ENCODE measurements at places on chromosomes 2 and 18.
A peak's percentile ranks its signal among the peaks of the same experiment; 100 is the strongest.

- DNase-seq: no peak
Measured at GRCh38 chr18:24010673-24011072, 3.9 kb upstream of the TTC39C start.

DNA sequence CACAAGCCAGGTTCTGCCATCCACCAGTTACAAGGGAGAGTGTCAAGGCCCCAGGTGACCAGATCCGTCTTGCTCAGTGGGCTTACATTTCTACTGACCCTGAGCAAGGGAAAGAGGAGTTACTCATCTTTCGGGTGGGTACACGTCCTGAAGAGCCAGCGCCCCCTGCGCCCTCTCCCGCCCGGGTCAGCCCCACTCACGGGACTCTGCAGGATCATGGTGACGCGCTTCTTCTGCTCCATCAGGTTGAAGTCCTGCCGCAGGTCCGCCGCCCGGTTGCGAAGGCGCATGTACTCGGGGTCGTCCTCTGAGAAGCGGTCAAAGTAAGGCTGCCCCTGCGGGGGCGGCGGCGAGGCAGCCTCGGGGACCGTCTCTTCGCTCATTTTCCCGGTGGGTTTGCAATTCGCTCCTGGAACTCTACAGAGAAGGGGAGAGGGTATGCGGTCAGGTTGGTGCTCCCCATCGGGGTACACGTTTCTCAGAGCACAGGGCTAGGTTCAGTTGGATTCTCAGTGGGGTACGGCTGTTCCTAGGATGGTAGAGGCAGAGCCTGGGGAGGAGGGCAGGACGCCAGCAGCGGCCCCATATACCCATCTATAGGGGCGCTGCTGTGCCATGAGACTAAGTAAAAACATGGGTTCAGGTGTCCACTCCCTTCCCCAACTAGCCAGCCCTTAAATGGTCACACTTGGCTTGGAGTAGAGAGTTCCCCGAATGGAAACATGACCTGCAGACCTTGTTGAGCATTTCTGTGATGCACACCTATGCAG is 61.8 kb downstream of the ADD2 start:
- DNase-seq: peak; percentile 53

DNA sequence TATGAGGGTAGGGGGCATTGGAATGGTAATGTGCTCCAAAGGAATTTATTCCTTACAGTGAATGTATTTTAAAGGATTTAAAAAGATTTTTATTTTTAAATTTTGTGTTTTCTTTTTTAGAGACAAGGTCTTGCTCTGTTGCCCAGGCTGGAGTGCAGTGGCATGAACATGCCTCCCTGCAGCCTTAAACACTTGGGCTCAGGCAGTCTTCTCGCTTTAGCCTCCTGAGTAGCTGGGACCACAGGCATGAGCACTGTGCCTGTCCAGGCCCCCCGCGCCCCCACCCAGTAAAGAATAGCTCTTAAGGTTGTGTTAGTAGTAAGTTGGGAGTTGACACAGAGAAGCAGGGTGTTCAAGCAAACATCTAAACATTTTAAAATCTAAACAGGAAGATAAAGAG is 36.6 kb downstream of the PHLPP1 start:
- DNase-seq: no peak

DNA sequence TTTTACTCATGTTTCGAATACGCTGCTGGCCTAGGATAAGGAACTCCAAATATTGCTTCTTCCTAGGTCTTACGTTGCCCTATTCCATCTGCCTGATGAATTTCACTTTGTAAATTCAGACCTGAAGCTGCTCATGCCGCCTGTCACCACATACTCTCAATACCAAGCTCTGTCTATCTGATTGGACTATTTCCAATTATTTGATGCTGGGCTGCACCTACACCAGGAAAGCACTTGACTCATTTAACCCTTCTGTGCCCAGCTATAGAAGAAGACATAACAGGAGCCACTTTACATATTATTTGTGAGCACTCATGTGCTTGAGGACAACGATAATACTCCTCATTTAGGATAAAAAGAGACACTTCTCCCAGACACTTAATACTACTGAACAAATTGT is 1293.9 kb upstream of the LRRTM1 start:
- no peak for DNase-seq

DNA sequence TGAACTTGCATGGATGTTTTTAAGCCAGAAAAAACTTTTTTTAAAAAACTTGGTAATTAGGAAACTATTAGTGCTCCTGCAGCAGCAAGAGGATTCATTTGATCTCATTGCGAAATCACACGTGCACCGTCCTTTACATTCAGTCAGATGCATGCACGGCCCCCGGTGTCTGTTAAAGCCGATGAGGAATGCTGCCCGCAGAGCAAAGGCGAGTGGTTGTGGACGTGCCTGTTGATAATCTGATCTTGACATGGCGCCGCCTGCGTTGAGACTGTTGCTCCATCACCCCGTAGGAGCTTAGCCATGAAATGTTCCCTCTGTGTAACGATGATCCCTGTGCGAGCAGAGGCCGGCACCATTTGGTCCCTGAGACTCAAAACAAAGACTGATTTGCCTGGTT is 300.0 kb downstream of the GBX2 start:
- no peak for DNase-seq

DNA sequence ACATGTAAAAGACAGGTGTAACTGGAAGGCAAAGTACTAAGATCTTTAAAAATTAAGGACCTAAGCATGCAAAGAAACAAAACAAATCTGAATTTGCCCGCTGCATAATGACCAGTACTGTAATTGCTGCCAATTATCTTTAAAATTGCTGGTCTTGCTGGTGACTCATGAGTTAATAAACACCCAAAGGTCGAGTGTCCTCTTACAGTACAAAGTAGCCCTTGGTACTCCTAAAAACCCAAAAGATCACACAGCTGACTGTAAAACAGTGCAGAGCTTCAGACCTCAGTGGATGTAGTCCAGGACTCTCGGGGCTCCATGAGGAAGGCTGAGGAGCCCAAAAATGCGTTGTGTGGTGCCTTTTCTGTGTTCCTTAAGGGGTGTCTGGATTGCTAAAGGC is 308.7 kb downstream of the CNTNAP5 start:
- no peak for DNase-seq

GRCh38 chr2:48605482-48606175 is 12.0 kb upstream of the GTF2A1L start:
- DNase-seq: no peak

DNA sequence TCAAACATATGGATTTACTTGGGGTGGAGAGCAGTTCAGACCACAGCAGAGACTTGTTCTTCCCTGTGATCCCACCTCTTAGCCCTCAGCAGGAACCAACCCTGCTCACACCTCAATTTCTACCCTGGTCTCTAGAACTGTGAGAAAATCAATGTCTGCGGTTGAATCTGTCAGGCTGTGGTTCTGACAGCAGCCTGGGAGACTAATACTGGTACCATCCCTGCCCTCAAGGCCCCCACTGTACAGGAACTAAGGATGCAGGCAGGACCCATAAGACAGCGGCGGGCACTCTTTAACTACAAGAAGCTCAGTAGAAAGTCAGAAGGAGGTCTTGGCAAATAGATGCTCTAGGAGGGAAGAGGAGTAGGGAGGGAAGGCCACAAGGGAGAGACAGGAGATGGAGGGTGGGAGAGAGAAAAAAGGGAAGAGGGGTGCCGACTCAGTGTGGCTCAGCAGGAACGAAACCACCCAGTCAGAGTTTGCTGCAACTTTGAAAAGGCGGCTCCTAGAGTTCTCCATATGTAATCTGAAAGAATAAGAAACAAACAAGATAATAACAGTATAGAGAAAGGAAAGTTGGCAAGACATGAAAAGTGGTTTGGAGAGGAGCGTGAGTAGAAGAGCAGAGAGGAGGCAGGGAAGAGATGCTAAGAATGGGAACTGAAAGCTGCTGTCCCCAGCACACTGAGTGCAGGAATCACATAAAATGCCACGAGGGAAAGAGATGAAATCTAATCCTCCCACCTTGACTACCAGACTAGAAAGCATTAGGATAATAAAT is 323.9 kb upstream of the ID2 start:
- DNase-seq: no peak

- DNase-seq: no peak
Measured at GRCh38 chr2:139684286-139684860, 904.2 kb upstream of the NXPH2 start.

- DNase-seq: no peak
Measured at GRCh38 chr2:8263901-8264300, 418.0 kb upstream of the ID2 start.

- DNase-seq: no peak
Measured at GRCh38 chr2:41998186-41999127, 49.4 kb upstream of the PKDCC start.

GRCh38 chr2:28507796-28508764 is 12.2 kb downstream of the PLB1 start:
- DNase-seq: peak; percentile 68

- no peak for DNase-seq
Measured at GRCh38 chr2:161223139-161223732, 63.0 kb downstream of the TANK start.

DNA sequence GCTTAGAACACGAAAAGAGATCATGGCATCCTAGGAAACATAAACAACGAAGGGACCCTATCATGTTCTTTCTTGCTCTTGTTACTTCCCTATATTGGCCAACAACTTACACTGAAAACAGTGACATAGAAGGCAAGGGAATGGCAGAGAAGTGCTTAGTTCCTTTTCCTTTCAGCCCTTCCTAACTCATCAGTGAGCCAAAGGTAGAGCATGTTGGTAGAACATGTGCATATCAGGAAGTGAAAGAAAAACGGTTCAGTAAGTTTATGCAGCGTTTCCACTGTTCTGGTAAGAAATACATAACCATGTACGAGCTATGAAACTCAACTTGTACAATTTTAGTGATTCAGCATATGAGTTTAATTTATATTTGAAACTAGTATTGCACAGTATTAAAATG is 21.7 kb downstream of the AKAIN1 start:
- no peak for DNase-seq

DNA sequence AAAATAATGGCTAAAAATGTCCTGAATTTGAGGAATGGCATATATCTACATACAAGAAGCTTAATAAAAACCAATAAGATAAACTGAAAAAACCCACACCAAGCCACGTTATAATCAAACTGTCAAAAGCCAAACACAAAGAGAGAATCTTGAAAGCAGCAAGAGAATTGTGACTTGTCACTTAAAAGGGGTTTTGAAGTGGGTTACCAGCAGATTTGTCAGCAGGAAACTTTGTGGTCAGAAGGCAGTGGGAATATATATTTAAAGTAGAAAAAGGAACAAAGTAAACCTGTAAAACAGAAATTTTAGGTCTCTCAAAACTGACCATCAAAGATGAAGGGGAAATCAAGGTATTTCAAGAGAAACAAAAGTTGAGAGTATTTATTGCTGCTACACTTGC is 171.9 kb upstream of the CNTNAP5 start:
- DNase-seq: no peak

DNA sequence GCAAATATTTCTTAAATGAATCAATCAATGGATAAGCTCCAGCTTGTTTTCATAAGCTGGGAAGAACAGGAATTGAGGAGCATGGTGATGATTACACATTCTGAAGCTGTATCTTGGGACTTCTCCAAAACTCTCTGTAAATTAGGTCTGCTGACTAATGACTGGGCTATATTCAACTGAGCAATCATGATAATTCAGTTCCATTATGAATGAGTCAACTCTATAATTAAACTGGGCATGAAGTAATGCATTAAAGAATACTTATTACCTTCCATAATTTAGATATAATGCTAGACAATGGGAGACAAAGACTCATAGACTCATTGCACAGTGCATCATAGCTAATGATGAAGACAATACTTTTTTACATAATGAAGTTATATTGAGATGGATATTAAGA is 207.4 kb downstream of the CBLN2 start:
- DNase-seq: no peak

- DNase-seq: no peak
Measured at GRCh38 chr2:62774555-62775366, 69.2 kb downstream of the EHBP1 start.

DNA sequence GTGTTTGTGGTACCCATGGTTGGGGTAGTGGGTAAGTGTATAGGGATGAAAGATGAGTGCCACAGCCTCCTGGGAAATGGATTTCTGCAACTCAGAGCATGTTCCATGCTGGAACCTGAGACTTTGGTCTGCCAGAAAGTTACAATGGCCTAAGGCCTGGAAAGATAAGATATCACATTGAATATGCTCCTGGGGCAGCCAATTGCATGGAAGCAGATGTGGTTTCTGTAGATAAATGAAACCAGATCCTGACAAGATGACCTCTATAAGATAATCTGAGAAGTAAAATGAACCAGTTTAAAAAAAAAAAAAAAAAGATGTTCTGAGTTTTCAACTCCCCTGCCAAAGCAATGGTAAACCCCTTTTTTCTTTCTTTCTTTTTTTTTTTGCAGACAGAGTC is 91.4 kb upstream of the NCK2 start:
- DNase-seq: no peak

DNA sequence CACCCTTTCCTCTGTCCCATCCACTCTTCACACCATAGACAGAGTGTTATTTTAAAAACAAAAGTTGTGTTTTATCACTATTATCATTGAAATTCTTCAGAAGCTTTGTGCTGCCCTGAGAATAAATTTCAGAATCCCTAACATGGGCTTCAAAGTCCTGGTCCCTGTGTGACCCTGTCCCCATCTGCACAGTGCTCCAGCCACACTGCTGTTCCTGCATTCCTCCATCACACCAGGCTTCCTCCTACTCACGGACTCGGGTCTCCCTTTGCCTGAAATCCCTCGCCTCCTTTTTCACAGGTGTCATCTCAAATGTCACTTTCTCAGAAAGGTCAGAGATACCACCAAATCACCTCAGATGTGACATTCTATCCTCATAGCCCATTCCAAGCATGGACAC is 8.2 kb upstream of the DTNA start:
- no peak for DNase-seq

DNA sequence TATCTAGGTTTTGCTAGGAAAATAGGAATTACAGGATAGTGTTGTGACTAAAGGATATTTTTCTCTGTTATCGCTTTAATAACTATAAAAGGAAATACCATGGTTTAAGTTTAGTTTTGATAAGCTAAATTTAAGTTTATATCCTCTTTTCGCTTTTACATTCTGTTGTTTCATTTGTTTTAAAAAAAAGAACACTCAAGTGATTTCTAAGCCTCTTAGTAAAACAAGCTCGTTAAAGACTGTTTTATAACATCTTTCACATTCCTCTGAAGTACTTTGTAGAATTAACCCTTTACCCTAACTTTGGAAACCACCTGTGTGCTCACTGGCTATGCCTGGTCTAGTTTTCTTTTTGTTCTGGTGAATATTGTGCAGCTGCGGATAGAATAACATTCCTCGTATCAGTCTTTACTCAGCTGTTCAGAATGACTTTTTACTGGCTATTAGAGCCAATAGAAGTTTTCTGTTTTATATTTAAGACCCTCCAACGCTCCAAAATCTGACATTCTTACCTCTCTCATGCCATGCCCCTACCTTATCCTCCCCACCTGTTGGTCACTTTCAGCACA is 183.1 kb downstream of the PTPRM start:
- DNase-seq: no peak

- DNase-seq: no peak
Measured at GRCh38 chr2:241257419-241258032, 57.9 kb downstream of the HDLBP start.

All from activated effector memory CD4-positive, alpha-beta T cell treated with anti-CD3 and anti-CD28 coated beads, Interleukin-2, amount 50 U/mL, for 16 hours (primary cell).